Aorta (tissue), 5 donors: ENCODE measurements at places on chromosomes 5 and 9. TPM values are rescaled to one million over a fixed set of nuclear protein-coding genes. Genes with fewer than 3 reads are reported as not detected.

- DNase-seq = no peak
Measured at GRCh38 chr9:108178318-108178717, 677.5 kb downstream of the ACTL7B start.

DNA sequence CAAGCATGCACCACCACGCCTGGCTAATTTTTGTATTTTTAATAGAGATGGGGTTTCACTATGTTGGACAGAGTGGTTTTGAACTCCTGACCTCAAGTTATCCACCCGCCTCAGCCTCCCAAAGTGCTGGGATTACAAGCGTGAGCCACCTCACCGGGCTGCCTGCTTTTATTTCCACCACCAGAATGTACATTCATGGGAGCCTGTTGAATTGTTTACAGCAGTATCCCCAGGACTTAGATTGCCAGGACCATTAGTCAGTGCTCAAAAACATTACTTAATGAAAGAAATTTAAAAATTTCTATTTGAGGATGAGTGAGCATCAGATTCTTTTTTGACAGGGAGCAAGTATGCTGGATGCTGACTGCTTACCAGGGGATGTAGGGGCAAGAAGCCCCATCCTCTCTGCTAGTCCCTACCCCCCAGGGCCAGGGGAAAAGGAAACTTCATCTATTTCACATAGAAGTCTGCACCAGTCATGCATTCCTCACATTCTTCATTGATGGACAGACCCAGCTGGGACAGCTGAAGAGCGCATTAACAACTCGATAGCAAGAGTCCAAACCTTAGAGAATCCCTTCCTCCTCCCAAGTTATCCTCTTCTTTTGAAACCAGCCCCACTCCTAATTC is 10.3 kb upstream of the RGMB start:
- DNase-seq = no peak

Gene OCLN
- total RNA-seq = 2.6 TPM

DNA sequence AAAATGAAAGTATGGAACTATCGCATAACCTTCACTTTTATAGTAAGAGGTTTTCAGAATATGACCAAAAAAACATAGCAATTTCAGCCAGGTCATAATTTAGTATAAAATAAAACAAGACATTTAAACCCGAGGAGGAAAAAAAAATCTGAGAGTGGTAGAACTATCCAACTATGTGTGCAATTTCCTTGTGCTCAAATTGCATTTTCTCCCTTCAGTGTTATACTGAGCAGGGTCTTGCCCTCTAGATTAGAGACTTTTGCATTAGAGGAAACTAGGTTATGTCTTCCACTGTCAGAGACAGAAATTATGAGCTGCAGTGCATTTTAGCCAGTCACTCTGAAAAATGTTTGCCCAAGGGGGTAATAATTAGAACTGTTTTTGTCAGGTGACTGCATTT is 330.6 kb downstream of the NR2F1-AS1 start:
- DNase-seq = no peak

- no peak for DNase-seq
Measured at GRCh38 chr9:91166796-91167366, 194.8 kb downstream of the AUH start.

- DNase-seq = no peak
Measured at GRCh38 chr9:123487944-123488548, 132.0 kb downstream of the CRB2 start.

DNA sequence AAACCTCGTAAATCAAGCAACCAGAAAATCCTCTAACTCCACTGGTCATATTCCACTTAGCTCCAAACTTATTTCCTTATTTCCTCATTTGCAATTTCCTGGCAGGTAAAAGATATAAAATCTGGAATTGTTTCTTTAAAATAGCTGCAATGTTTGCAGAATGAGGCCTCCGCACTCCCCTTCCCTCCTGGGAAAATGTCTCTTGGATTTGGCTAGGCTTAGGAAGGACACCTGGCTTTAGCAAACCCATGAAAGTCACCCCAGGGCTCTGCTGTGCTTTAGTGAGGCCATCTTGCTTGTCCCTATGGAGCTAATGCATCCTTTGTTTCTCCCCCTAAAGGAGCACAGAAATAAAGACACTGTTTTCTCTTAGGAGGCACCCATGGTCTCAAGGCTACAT is 10.5 kb downstream of the ARSB start:
- no peak for DNase-seq

GRCh38 chr5:85345818-85346217 is 961.1 kb upstream of the EDIL3 start:
- DNase-seq = no peak

- DNase-seq = no peak
Measured at GRCh38 chr5:103255691-103256090, 2.9 kb upstream of the MACIR start.

DNA sequence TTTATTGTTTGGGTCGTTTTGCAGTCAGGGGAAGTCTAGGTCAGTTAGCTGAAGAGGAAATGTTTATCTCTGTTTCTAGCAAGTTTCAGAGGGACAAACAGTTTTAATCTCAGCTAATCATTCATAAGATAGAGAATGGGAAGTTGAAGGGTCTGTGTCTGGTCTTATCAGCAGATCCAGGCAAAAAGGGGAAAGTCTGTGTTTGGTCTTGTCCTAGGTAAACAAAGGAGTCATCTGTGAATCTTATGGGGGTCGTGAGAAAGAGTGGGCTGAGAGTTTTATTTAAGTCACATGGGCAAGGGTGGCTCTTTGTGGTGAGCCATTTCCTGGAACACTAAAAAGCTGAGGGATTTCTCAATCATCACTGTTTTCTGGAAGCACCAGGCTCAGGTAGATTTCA is 5.6 kb upstream of the SNCAIP start:
- DNase-seq = no peak

Gene PDLIM4
- total RNA-seq = 70.9 TPM

DNA sequence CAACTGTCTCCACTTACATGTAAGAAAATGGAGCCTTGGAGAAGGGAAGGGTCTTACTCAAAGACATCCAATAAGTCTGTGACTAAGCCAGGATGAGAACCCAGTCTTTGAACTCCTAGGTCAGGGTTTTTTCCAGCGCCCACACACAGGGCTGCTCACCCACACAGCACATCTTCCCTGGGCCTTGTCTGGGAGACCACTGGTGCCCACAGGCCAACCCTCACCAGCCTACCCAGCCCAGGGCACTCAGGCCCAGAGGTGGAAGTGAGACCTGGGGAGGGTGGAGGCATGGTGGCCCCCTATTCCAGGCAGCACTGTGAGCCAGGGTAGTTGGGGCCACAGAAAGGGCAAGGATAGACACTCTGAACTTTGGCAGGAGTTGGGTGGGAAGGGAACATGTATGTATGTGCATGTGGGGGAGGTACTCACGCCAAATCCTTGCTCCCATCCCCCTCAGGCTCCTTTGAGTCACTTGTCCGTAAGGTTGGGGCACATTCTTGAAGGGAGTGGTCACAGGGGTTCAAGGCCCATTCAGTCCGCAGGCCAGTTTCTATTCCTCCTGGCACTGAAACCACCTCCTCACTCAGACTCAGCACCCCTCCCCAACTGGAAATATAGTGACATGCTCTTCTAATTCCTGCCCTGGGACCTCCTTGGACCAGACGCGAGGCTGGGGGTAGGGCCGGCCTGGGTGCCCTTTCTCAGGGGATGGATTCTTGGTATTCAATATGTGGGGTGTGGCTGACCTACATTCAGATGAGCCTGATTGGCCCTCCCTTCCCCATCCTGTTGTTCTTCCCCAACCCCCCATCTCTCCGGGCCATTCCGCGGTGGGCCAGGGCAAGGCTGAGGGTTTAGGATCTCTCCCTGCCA is 2.9 kb upstream of the SLC4A9 start:
- peak; percentile 67 for DNase-seq

Gene DNAJB5
- total RNA-seq = 96.0 TPM

- DNase-seq = no peak
Measured at GRCh38 chr9:343773-344172, 129.1 kb downstream of the DOCK8 start.

DNA sequence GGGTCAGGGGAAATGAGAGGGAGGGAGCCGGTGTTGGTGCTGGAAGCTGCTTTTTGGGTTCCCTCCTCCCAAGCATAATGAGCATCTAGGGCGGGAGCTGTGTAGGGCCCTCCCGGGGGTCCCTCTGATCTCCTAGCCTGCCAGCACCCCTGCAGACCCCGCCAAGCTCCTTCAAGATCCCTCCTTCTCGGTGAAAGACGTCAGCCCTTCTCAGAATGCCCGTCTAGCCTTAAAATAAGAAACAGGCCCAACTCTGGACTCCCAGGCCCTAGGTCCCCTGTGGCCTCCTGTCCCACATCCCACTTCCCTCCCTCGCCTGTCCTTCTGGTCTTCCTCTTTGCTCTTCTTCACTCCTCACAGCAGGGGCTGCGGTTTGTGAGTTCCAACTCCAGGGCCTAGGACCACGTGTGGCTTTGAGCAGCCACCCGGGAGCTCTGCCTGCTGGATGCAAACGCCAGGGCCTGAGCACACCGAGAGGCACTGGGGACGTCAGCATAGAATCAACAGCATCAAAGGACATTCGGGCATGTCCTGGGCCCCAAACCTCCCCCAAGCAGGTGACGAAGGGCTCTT is 8.8 kb upstream of the SCGB3A1 start:
- DNase-seq = peak; percentile 32

- no peak for DNase-seq
Measured at GRCh38 chr9:118295413-118295812, 591.2 kb downstream of the TLR4 start.

- no peak for DNase-seq
Measured at GRCh38 chr5:172064358-172064757, 57.9 kb upstream of the FBXW11 start.

GRCh38 chr5:32018476-32019436 is 155.4 kb downstream of the GOLPH3 start:
- no peak for DNase-seq

Gene INSYN2B
- 0.10 TPM for total RNA-seq

GRCh38 chr5:43659075-43659474 is 56.1 kb downstream of the NNT start:
- DNase-seq = no peak

DNA sequence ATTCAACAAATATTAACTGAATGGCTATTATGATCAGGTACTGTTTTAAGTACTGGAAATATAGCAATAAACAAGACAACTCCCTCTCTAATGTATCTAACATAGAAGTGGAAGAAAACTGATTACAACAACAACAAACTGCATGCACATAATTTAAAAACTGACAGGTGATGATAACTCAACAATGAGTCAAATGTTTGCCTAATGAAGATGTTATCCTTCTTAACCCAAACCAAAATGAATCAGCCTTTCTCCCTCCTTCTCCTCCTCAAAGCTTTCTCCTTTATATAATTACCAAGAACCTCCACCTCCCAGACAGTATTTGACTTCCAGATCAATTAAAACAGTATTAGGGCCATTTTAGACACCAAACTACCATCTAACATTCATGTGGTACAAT is 49.3 kb downstream of the RICTOR start:
- DNase-seq = no peak

- DNase-seq = no peak
Measured at GRCh38 chr5:151688436-151688835, 1.7 kb upstream of the SPARC start.

GRCh38 chr9:94632737-94633136 is 6.6 kb downstream of the FBP1 start:
- DNase-seq = no peak

Gene CATSPER3
- 0.29 TPM for total RNA-seq

DNA sequence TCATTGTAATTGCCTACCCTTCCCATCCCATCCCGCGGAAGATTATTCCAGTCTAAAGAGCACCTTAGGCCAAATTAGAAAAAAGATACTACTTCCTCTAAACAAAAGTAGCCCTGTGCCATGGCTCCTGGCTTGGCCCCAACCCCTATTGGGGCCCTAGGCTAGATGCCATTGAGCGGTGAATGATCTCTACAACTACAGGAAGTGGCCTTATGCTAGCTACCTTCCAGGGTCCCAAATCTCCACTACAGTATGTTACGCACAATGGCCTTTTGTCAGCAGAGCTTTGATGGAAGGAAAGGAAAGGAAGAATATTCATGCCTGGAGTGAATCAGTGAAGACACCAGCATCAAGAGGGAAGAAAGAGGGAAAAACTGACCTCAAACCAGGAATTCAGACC is 73.3 kb upstream of the OSMR start:
- DNase-seq = no peak

- DNase-seq = no peak
Measured at GRCh38 chr5:142492781-142493281, 168.0 kb upstream of the SPRY4 start.

DNA sequence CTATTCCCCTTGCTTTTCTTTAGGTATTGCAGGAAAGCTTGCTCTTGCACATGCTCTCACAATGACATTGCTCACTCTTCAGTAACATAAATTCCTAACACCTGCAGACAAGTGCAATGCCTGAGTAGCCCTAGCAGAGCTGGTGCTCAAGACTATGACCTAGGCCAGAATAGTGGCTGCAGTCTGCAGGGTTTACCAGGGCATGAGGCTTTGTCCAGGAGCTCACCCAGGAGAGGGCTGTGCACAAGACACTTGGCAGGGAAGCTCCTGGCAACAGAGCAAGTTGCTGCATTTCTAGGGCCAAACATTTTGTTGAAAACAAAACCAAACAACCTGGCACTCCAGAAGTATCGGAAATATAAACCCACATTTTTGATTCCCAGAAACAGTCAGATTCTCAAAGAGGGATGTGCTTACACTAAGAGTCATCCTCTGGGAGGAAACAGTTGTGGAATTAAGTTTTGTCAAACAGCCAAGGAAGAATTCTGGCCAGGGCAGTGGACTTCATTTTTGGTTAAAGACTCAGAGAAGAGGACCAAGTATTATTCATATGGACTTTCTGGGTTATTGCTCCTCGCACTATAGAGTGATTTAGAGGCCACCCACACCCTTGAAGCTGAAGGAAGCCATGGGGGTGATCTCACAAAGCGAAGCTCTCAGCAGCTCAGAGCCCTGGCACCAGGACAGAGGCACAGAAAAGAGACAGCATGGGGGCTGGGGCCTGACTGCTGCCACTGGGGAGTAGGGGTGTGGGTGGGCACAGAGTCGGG is 44.9 kb downstream of the MACROH2A1 start:
- DNase-seq = no peak

Gene MOB3B
- total RNA-seq = 9.0 TPM

DNA sequence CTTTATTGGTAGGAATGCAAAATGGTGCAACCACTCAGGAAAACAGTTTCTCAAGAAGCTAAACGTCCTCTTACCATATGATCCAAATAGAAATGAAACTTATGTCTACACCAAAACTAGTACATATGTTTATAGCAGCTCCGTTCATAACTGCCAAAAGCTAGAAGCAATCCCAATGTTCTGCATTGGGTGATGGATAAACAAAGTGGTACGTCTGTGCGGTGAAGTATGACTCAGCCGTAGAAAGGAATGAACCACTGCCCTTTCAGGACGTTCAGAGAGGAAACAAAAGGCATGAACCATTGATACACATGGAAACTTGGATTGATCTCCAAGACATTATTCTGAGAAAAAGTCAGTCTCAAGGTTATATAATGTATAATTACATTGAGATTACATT is 27.6 kb downstream of the HNRNPH1 start:
- DNase-seq = no peak

- no peak for DNase-seq
Measured at GRCh38 chr9:26013199-26013598, 335.0 kb upstream of the TUSC1 start.
